Activated CD4-positive, CD25-positive, alpha-beta regulatory T cell treated with anti-CD3 and anti-CD28 coated beads, Interleukin-2, amount 50 U/mL, for 16 hours (primary cell): ENCODE measurements at places on chromosomes 1 and 21.

DNA sequence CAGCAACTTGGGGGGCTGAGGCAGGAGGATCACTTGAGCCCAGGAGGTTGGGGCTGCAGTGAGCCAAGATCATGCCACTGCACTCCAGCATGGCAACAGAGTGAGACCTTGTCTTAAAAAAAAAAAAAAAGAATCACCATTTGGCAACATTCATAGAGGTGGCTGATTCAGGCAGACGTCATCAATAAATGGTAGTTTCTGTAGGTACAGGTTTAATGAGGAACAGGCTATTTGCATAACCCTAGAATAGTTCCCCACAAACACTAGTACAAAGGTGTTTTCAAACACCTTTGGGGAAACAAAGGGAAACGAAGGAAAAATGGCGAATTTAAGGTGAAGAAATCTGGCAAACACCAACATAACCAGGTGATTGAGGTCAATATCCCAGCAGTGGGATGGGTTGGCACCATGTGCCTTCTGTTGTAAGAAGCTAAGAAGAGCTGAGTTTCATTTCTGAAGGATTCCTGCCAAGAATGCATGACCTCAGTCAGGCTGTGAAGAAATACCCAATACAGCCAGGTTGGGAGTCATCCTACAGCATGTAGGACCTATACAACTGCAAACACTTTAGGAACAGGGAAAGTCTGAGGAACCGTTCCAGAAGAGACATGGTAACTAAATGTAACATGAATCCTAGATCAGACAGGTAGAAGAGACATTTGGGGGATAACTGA, 5.6 kb downstream of the LPAR3 start:
- DNase-seq = no peak

DNA sequence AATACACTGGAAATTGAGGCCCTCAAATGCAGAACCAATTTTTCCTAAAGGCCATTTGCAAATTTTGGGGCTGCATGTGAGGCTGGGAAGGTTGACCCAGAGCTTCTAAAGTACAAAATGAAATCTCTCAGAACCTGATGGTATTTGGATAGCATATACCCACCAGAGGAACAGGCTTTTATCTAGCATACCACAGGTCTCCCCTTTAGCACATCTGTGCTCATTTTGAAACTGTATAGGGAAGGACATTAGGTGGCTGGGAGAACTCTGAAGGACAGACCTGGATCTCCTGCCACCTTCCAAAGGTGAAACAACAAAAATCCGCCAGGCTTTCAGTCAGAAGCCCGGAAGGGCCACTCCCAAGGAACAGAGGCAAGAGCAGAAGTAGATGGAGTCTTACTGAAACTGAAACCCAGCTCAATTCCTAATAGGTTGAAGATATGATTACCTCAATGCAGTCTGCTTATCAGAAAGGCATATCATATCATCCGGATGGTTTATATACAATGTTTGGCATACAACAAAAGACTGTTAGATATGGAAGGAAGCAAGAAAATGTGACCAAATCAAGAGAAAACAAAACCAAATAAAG, 11.6 kb downstream of the CD55 start:
- no peak for DNase-seq

DNA sequence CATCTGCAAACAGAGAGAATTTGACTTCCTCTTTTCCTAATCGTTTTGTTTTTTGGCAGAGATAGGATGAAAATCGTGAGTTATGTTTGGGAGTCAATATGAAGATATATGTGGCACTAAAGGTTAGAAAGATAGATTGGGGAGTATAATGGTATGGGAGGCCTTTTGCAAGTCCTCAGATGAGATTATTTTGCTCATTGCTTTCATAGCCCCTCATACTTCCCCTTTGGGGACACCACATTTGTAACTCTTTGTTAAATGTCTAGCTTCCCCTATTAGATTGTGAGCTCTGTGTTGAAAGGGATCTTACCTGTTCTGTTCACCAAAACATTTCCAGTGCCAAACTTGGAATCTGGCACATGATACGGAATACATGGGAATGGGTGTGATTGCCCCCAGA, 30.2 kb downstream of the RAVER2 start:
- DNase-seq = no peak

- DNase-seq = no peak
Observed at GRCh38 chr1:64881281-64881680, 85.1 kb downstream of the JAK1 start.

GRCh38 chr1:149849111-149849946, 50.0 kb upstream of the BOLA1 start:
- no peak for DNase-seq

DNA sequence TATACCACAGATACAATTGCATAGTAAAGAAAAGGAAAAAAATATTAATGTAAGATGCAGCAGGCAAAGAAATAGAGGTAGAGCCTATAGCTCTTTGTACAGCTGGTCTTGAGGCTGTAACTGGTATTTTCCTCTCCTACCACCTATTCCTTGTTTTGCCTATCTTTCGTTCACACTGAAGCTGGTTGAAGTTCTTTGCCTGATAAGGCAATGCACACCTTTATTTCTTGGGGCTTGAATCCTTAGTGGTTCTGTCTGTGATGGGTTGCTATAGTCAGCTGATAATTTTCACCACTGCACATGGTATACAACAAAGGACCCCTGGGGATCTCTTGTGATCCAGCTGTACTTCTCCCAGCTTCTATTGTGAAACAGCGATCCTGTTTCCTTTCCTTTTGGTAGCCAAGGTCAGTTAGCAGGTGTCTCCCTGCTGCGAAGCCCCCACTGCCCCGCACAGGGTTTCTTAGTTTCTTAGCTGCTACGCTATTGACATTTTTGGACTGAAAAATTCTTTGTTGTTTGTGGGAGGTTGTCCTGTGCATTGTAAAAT, 9.9 kb upstream of the TSNAX start:
- DNase-seq = no peak

- DNase-seq = no peak
Observed at GRCh38 chr1:99843760-99844159, 6.4 kb upstream of the AGL start.

DNA sequence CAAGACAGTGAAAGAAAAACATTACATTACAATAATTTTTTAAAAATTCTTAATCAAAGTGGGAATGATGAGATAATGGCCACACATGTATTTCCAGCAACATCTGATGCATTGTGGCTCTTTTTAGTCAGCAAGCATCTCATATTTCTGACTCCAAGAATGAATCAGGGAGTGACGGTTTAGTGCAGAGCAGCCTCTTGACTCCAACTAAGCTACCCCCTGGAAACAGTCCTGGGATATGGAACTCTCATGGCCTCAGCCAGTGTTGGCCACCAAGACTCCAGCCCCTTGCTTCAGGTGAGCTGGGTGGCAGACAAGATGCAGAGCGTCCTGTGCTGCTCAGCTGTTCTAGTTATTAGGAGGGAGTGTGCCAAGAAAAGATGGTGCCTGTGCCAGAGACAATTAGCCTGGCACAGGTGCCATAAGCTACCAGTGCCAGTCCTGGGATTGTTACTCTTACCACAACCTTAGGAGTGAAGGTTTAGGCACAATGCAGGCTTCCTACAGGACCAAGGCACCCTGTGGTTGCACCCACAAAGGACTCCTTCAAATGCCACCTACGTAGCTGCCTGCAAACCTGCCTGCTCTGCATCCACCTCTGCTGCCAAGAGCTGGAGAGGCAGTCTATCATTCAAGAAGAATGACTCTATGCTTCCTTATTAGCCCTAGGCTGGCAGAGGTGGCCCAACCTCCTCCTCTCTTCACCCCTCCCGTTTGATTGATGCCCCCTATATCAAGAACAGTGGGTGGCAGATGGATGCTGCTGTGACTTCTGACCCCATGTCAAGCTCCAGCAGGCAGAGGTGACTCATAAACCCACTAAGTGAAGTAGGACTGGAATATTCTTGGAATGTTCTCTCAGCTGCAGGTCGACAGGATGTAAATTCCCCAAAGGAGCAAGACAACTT, 6.0 kb upstream of the SEC16B start:
- no peak for DNase-seq

DNA sequence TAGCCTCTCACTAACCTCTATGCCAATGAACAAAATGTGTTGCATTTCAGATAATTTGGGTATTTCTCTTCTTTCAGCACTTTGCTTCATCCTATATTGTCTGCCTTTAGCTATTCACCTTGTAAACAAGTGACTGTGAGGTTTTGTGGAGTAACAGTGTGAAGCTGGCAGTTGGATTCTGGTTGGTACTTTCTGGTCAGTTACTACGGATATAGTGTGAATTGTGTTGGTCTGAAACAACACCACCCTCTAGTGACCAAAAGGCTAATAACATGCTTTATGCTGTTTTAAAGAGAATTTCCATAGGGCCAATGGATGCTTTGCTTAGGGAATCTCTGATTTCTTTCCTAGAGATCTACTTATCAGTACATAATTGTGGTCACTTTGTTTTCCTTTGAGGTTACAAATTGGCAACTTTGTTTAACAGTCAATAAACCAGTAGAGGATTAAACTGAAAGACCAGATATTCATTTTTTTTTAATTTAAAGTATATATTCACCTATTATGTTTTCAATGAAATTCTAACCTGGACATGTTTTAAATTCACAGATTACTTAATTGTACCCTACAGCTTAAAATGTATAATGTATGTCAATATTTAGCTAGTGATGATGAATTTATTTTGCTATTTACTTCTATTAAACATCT, 2.5 kb upstream of the PTGER3 start:
- DNase-seq = no peak

- DNase-seq = no peak
Observed at GRCh38 chr1:111669268-111669667, 49.7 kb downstream of the RAP1A start.

GRCh38 chr1:52111492-52111891, 30.4 kb upstream of the ZFYVE9 start:
- no peak for DNase-seq

DNA sequence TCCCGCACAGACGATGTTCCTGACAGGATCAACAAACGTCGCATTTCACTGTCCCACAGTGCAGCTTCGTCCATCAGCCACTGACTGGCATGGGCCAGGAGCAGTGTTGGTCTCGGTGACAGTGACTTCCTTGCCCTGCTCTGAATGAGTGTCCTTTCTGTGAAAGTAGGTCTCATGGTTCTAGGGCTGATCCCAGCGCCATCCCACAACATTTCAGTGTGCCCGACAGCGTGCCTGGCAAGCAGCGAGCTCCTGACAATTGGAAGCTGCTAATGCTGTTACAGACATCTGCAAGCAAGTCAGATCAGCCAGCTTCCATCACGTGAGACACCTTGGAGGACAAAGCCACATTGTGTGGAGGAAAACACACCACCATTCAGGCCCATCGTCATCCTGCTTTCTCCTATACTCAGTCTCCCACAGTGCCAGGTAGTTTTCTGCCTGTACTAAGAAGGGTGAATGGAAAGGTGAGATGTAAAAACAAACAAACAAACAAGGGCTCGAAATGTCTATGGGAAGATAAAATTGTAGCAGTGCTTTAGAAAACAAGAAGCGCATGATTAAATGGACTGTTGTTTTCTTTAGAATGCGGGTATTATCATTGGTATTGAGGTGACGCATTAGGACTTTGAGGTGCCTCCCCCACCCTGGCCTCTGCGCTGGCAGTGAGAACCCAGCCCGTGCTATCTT, 21.9 kb downstream of the ERRFI1 start:
- DNase-seq = no peak

DNA sequence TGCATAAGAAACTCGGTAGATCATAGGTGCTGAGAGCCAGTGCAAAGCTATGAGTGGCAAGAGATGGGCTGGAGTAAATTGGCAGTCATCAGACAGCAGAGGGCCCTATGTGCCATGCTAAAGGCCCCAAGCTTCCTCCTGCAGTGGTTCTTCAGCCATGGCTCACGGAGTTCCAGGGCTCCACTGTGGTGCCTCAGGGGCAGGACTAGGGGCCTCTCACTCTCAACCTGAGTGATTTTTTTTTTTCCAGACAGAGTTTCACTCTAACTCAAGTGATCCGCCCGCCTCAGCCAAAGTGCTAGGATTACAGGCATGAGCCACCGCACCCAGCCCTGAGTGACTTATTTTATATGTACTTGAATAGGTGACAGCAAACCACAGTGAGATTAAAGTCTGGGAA, 10.4 kb upstream of the GJA8 start:
- DNase-seq = no peak

- DNase-seq = no peak
Observed at GRCh38 chr1:208207388-208208131, 36.6 kb downstream of the PLXNA2 start.

DNA sequence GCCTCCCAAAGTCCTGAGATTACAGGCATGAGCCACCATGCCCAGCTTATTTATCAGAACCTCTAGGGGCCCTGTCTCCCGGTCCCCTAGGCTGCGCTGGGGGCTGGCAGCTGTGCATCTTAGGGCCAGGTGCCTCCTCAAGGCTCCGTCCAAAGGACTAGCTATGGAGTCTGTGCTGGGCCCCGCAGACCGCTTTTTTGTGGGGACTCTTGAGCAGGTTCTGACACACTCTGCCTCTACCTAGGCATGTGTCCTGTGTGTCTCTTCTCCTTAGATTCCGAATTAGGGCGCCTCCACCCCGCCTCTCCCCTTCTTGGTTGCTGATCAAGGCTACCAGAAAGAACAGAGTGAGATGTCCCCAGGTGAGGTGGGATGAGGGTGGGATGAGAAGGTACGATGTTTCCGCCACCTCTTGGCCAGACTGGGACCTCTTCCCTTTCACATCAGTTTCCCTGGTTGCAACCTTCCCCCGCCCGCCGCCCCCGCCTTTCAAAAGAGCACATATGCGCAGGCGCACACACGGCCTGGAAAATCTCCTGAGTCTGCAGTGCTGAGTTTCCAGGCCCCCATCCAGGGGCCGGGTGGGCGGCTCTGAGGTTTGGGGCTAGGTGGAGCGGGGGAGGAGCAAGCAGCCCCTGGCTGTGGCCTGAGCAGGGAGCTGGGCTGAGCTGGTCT, 5.0 kb upstream of the PTPN7 start:
- no peak for DNase-seq

DNA sequence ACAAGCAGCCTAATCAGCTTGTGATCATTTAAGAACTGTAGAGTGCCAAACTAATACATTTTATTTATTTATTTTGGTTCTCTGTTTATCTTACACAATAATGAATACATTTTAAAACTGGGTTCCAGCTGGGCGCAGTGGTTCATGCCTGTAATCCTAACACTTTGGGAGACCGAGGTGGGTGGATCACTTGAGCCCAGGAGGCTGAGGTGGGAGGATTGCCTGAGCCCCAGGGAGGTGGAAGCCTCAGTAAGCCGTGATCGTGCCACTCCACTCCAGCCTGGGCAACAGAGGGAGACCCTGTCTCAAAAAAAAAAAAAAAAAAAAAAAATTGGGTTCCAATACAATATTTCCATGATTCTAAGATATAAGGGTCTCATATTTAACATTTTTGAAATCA, 9.2 kb downstream of the FBXO28 start:
- no peak for DNase-seq

GRCh38 chr1:31013187-31013864, 52.2 kb downstream of the PUM1 start:
- DNase-seq = no peak

- no peak for DNase-seq
Observed at GRCh38 chr1:243393096-243393495, 137.3 kb downstream of the SDCCAG8 start.

GRCh38 chr1:30627994-30628393, 95.4 kb downstream of the MATN1 start:
- no peak for DNase-seq
